ENCODE measurements at places on chromosomes 13 and 19.

- no peak for DNase-seq
These were observed 211.3 kb downstream of the PCCA start for GRCh38 chr13:100300243-100300642.

- DNase-seq, result no peak
These were observed 393.8 kb downstream of the SLITRK6 start for GRCh38 chr13:85405316-85405897.

DNA sequence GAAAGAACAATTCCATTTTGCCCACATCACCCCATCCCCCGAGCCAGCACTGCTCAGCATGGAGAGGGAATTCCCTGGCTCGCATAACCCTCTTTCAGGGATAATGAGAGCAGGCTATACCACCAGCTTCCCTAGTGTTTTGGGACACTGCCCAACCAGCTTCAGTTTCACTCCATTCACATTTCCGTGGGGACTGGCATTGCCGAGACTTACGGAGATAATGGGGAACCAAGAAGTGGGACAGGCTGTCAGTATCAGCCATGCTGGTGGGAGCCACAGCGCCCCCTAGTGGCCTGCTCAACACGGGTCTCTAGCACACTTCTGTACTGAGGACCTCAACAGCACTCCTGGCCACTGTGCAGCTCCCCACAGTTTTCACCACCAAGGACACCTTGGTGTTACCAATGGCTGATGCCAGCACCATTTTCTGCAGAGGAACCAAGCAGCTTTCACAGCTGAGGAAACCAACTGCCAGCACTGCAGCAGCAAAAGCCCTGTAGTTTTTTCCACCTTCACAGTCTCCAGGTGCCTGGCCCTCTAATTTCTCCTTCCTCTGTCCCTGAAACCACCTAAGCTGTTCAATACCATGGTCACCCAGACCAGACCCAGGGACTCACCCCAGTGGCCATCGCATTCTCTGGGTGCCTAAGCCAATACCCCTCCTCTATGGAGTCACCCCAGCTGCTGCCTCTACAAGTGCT, 23.7 kb downstream of the SLC6A16 start:
- peak; percentile 13 for DNase-seq

DNA sequence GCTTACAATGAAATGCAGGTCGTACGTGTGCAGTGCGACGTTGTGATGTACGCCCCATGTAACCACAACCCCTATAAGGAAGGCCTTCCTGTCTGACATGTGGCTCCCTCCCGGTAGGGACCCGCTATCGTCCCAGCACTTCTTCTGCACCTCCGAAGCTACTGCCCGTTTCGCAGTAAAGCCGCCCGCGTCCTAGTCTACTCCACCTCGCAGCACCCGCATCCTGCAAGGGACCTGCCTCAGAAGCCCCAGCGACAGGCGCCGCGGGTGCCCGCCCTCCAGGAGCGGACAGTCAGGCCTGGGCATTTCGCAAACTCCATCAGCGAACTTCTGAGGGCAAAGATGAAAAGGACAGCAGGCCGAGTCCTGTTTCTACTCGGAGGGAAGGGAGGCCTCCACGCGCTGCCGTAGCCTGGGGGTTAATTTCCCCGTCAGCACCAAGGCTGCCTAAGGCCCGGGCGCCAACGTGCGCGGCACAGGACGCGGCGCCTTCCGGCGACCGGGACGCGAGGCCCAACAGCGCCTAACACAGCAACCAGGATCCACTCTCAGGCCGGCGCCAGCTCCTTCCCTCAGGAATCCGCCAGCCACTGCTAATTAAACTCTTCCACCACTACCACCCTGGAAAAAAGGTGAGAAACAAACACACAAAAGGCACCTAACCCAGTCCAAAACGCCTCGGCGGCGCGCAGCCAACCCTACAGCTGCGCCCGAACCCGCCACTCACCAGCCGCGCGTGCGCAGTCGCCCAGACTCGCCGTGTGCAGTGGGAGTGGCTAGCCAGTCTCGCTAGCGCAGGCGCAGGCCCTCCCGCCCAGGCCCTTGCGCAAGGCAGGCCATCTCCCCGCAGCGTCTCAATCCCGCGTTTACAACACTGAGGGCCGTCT, at the start of gene EEF1AKMT1:
Gene EEF1AKMT1 (minus strand): TSS at position 768 of the 887 bp plus-strand sequence. CDS start 16,363 bp downstream, outside the sequence.
- peak; percentile 84 for DNase-seq

DNA sequence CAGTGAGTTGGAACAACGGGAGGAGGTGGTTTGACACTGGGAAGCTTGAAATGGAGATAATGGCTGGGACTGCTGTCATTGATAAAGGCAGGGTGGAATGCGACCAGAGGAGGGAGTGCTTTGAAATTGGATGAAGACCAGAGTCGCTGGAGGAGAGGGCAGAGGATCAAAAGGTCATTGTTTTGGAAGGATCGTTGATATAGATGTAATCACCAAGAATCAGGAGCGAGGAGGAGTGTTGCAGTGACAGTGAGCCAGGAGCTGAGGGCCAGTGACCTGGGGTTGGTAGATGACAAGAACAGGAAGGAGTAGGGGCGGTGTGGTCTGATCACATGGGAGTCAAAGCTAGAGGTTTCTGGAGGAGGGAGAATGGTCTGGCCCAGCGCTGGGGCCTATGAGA, 25.3 kb downstream of the TM9SF2 start:
- no peak for DNase-seq
